Neural crest cell (in vitro differentiated cells): ENCODE measurements at places on chromosomes 1 and 21.

- no peak for DNase-seq
Observed at GRCh38 chr1:212290608-212291007, 5.4 kb downstream of the PPP2R5A start.

DNA sequence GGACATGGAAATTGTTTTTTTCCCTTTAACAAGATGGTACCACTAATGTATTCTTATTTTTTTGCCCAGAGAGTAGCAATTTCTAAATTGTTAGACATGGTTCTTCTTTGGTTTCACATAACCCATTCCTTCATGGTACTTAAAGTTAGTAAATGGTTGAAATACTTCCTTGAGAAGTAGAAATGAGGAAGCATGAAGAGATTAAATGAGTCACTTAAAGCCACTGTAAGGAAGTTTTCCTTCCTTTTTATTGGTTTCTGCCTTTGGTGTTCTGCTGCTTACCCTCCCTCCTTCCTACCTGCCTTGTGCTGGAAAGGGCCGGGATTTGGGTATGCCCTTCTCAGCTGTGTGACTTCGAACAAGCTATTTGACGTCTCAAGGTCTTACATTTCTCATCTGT, 101.0 kb downstream of the KIF26B start:
- no peak for DNase-seq

DNA sequence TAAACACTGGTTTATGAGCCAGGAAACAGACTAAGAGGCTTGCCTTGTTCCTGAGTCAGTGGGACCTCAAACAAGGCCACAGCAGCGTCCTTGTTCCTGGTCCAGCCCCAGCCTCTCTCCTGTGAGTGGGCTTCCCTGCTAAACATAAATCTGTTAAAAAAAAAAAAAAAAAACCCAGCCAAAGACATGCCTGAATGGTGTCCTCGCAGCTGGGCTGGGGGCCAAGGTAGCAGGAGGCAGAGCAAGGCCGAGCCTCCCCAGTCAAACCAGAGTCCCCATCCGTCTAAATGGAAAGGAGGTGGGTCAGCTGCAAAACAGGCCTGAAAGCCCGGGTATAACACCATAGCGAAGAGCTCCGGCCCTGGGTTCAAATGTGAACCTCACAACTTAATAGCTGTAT, 18.1 kb upstream of the IFFO2 start:
- DNase-seq: no peak

DNA sequence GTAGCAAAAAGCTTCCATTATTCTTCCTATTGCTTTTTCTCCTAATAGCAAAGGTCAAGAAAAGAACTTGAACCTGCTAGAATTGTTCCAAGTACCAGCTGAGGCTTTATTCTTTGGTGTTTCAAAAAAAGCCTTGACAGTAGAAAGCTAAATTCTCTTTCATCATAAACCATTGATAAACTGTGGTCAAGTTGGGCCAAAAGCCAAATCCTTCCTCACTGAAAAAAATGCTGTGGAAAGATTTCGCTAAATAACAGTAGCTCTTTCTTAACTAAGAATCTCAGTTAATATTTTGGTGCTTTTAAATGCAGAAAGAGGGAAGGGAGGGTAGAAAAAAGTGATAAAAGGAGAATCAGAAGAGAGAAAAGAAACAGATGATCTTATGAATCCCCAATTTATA, 14.0 kb upstream of the JAM2 start:
- no peak for DNase-seq

DNA sequence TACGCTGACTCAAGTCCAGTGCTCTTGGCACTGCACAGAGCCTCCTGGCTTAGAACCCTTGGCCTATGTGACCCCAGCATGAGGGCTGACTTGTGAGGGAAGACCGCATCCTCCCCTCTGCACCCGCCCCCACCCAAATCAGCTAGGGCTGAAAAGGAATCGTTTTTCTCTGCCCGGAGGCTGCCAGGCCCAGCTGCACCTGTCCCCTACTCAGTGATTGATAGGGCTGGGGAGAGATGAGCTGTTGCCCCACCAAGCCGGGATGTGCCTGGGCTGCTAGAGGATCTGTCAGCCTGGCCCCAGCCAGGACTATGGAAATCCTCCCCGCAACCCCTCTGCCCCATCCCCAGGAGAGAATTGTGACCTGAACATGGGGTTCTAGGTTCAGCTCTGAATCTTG, 20.6 kb downstream of the MYOG start:
- no peak for DNase-seq

- no peak for DNase-seq
Observed at GRCh38 chr1:198968866-198969265, 330.0 kb downstream of the PTPRC start.

- DNase-seq: no peak
Observed at GRCh38 chr1:208300084-208300770, 56.0 kb upstream of the PLXNA2 start.

DNA sequence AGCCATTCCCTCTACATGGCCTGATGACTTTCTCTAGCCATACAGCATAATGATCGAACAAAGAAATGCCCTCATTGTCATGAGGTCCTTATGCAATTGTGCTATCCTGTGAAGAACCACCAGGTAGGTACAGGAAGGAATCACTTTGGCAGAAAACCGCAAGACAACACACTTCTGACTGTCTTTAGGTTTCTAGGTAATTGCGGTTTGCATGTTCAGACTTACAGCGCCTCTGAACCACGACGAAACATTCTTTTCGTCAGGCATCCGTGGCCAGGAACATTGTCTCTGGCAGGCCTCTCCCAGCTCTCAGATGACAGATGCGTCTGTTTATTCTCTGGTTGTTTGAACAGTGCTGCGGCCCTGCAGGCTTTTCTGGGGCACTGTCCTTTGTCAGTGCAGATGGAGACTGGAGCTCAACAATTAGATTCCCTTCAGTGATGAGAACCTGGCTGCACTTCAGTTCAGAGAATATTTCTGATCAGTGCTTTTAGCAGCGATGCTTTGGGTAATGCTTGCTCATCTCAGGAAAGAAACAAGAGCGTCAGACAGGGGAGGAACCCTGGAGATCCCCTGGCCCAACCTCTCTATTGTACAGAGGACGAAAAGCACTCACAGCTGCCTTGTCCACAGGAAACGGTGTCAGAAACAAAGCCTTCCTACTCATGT, 63.4 kb downstream of the B3GALT5 start:
- no peak for DNase-seq
